ENCODE measurements at places on chromosomes 4 and X.
A peak's percentile ranks its signal among the peaks of the same experiment; 100 is the strongest.

DNA sequence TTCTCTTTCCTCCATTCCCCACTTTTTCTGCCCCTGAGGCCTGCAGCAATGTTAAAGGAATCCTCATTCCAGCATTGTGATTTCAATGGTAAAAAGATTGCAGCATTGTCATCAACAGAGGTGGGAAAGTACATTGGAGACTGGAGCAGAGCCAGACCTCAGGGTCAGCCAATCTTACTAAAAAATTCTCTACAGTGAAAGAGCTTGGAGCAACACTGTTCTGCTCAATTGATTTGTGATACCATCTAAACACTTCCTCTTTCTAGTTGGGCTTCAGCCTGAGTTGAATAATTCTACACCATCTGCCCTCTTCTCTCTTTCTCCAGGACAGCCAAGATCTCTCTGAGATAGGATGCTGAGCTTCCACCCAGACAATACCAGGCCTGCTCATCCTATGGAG, 176.5 kb downstream of the AR start:
- DNase-seq, result peak; percentile 16

- DNase-seq, result no peak
Observed at GRCh38 chr4:166972071-166972470, 262.2 kb downstream of the SPOCK3 start.

GRCh38 chr4:128573781-128574508, 235.6 kb upstream of the JADE1 start:
- DNase-seq, result peak; percentile 99

GRCh38 chrX:56281789-56282188, 49.6 kb downstream of the KLF8 start:
- DNase-seq, result no peak

DNA sequence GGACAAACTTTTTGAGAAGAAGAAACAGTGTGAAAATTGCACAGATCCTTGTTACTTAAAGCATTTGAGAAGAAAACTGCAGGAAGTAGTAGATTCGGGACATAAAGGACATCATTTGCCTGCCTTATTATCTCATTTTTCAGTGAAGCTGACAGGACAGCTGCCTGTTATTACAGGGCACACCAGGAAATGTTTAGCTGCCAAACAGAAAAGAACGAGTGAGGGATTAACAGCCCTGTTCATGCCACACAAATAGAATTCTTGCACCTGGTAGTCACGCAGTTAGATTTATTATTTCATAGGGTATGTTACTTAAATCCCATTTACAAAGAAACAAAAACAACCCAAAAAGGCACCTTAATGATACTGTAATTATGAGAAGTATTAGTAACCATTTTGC, 100.6 kb downstream of the CHIC2 start:
- no peak for DNase-seq

DNA sequence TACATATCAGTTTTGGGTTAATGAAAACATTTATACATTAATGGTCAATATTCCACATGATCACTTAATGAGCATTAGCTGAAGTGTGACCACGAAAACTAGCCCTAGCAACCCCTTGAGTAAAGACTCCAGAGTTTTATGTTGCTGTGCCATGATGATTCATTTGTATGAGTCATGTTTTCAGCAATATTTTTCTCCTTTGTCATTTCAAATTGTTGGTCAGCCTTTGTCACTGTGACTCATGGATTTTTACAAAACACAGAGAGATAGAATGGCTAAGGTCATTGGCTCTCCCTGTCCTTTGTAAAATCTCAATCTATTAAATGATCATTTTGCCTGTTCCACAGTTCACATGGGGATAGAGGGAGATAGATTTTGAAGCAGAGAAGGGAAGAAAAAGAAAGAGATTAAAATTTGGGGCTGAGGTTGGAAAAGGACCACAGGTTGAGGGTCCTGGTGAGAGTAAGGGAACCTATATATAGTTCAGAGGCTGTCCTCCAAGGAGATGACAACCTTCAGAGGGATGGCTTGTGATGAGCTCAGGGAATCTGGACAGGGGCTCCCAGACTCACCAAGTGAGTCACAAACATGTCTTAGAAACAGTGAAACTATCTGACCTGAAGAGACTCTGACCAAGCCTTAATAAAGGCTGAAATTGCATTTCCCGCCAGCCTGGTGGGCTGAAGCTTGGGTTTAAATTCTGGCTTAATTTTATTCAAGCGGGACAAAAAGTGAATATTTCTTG, 25.6 kb downstream of the NR0B1 start:
- peak; percentile 81 for DNase-seq

DNA sequence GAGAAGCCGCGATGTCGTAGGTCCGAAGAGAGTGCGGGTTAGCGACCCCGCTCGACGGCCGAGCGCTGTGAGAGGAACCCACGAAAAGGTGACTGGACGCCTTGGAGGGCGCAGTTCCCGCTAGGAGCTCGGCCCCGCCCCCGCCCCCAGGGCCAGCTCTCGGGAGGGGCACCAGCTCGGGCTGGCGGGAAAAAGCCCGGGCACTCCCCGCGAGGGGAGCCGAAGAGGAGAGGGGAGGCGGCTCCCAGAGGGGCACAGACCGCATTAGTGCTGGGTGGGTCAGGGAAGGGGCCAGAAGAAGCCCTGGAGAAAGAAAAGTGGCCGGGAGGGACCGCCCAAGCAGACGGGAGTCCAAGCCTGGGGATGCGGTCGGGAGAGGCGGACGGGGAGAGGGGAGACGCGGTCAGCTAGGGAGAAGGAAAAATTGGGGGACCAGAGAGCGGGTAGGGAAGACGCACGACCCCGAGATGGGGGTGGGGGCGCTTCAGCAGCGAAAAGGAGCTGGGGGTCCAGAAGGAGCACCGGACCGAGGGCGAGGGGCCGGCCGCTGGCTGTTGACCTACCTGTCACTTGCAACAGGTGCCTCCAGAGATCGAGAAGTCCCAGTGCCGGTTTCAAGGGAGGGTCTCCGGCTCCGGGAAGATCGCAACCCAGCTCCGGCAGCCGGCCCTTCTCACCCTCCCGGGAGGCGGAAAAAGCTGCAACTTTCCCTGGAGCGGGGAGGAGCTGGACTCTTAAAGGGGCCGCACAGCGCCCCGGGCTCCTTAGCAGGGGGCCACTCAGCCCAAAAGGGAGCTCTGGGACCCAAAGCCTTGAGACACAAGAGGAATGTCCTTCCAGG, at the start of gene SYTL4:
SYTL4 (minus strand) TSS at position 681 of the 841 bp plus-strand sequence. CDS start 30,084 bp downstream, outside the sequence.
- no peak for DNase-seq

- no peak for DNase-seq
Observed at GRCh38 chr4:144647095-144647561, 1.2 kb downstream of the HHIP start.

DNA sequence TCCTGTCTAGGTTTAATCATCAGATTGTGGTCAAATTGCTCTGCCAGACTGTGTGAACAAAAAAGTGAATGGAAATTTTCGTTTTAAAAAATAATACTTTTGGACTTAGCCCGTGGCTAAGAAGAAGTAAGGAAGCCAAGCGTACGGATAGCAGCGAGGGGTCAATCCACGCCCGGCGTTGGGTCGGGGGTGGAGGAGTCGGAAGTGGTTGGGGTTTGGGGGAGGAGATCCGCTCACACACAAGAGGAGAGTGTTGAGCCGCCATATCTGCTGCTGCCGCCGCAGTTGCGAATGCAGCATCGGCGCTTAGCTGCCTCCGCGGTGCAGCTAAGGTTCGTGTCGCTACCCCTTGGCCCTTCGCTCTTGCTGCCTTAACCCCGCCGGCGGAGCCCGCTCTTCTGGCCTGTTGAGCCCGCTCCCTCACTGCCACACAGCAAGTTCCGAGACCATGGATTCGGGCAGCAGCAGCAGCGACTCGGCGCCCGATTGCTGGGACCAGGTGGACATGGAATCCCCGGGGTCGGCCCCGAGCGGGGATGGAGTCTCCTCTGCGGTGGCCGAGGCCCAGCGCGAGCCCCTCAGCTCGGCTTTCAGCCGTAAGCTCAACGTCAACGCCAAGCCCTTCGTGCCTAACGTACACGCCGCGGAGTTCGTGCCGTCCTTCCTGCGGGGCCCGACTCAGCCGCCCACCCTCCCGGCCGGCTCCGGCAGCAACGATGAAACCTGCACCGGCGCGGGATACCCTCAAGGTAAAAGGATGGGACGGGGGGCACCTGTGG, at the start of gene GSPT2:
GSPT2 (plus strand) TSS at position 264 of the 779 bp plus-strand sequence; CDS start at position 449, 185 bp downstream.
- no peak for DNase-seq

- DNase-seq, result no peak
Observed at GRCh38 chr4:1196421-1197183, 24.2 kb upstream of the SPON2 start.

DNA sequence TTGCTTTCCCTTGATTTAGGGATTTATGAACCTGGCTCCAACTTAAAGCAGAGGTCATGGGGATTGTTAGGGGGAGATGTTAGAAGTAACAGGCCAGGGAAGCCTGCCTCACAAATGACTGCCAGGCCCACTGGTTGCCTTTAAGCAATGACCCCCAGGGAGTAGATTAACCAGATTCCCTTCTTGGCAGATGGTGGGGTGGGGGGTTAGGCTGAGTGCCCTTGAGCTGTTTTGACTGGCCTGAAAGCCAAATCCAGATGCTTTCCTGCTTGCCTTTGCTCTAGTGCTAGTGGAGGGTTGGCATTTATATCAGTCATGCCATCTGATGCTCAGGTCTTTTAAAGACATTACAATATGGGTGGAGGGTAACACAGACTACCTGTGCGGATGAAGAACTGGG, 128.1 kb downstream of the TMEM164 start:
- DNase-seq, result no peak

DNA sequence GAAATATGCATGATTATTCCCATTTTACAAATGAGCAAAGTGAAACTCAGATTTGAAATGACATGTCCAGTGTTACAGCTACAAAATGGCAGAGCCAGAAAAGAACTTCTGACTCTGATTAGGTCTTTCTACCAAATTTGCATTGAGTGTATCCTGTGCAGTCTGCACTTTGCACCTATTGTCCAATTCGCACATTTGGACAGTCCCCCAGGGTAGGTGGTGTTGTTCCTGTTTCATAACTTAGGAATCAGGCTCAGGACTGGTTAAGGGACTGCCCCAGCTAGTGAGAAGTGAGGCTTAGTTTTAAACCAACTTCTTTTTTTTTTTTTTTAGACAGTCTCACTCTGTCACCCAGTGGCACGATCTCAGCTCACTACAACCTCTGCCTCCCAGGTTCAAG, 137.9 kb upstream of the NALF2 start:
- no peak for DNase-seq

DNA sequence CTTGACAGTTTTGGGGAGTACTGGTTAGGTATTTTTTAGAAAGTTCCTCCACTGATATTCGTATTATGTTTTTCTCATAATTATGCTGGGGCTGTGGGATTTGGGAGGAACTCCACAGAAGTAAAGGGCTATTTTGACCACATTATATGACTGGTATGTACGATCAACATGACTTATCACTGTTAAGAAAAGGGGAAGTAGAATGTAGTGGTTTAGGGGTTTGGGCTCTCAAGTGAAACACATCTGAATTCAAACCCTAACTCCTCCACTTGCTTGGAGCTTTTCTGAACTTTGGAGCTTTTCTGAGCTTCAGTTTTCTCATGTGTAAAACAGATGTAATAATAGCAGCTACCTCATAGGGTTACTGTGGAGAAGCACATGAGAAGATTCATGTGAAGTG, 96.4 kb upstream of the C1GALT1C1 start:
- DNase-seq, result no peak

- DNase-seq, result no peak
Observed at GRCh38 chr4:98181809-98182208, 38.5 kb upstream of the STPG2 start.

DNA sequence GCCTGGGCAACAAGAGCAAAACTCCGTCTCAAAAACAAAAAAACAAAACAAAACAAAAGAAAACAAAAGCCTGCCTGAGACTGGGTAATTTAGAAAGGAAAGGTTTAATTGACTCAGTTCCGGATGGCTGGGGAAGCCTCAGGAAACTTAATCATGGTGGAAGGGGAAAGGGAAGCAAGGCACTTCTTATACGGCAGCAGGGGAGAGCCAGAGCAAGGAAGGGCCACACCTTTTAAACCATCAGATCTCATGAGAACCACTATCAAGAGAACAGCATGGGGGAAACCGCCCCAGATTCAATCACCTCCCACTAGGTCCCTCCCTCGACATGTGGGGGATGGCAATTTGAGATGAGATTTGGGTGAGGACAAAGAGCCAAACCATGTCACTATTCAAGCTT, 122.2 kb downstream of the UBE2K start:
- DNase-seq, result no peak

GRCh38 chrX:84248226-84248625, 60.2 kb upstream of the RPS6KA6 start:
- no peak for DNase-seq

DNA sequence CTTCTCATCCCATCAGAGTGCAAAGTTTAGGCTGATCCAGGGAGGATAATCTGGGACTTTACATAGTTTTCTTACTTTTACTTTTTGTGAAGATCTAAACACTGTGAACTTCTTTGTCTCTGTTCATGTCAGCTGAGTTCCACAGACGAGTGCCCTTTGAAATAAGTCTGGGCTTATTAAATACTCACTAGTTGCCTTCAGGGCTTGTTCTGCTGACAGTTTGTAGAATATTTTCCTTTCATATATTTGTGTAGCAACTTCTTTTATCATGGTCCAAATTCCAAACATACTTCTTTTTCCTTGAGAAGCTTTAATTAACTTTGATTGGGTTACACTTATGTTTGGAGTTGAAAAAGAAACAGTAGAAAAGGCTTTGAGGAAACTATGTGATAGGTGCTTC, 109.6 kb downstream of the SH2D1A start:
- no peak for DNase-seq

DNA sequence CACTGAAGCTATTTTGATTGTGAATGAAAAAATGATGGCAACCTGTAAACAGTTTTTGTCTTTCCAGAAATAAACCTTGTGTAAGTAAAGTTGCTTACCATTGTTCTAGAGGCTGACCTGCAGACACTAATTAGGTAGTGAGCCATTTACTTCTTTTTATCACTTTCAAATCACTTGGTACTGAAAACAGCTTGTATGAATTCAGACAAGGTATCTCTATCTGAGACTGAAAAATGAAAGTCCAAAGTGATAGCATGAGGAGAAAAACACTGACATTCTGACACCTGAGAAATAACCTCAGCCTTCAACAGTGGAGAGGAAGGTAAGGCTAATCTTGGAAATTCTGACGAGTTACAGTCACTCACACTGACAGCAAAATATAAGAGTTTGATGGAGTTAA, 238.8 kb downstream of the GPC3 start:
- no peak for DNase-seq

- DNase-seq, result no peak
Observed at GRCh38 chr4:86529436-86529835, 64.7 kb upstream of the PTPN13 start.

DNA sequence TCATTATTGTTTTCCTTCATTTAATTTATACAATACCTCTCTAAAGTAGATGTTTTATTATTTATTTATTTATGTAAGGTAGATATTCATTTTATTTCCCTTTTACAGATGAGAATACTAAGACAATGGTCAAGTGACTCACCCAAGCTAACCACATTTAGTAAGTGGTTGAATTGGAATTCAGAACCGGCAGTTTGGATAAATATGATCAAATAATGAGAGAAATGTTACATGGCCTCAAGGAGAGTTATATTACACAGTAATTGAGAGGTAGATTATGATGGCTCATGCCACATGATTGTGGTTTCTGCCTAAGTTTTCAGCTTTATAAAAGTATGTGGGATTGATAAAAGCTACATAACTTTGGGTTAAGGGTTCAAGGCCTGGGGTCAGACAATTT, 239.4 kb upstream of the BOD1L1 start:
- no peak for DNase-seq

Data from epithelial cell of proximal tubule (primary cell).